ENCODE measurements at places on chromosomes 4 and X.

- DNase-seq: no peak
Observed at GRCh38 chr4:25174674-25175073, 14.4 kb upstream of the SEPSECS start.

DNA sequence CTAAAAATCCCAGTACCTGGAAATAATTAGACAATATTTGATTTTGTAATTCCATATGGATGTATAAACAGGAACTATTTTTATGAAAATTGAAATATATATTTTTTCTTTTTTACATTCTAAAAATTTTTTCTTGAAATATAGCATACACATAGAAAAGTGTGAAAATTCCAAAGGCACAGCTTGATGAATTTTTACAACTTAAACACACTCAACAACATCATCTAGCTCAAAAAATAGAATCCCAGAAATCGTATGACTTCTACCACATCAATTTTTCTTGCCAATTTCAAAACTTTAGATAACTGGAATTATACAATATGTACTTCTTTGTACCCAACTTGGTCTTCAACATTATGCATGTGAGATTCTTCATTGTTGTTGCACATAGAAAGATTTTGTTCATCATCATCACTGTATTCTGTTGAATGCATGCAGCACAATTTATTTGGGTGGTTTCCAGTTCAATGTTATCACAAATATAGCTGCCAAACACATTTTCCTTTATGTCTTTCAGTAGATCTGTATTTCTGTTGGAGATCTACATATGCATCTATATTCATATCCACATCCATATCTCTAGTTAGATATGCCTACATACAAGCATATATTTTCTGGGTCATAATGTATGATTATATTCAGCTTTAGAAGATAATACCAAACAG lies 340.7 kb upstream of the SLIT2 start:
- no peak for DNase-seq

GRCh38 chr4:152368001-152368400 lies 167.9 kb downstream of the FBXW7 start:
- DNase-seq: no peak

- no peak for DNase-seq
Observed at GRCh38 chrX:139832718-139833309, 100.0 kb downstream of the ATP11C start.

- no peak for DNase-seq
Observed at GRCh38 chr4:136769717-136770116, 762.6 kb downstream of the PCDH18 start.

DNA sequence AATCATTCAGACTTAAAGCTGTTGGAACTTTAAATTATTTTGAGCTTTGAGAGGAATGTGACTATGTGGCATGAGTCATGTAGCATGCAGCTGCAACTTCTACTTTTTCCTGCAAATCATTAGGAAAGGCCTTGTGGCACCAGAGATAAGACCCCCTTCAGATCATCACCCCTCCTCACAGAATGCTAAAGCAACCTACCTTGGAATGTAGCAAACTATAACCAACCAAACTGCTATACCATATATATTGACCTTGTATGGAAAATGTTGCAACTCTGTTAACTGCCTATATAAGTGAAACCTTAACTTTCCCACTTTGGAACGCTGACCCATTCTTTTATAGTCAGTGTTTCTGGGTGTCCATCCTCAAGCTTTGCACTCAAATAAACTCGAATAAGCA lies 32.0 kb downstream of the ATXN3L start:
- no peak for DNase-seq

DNA sequence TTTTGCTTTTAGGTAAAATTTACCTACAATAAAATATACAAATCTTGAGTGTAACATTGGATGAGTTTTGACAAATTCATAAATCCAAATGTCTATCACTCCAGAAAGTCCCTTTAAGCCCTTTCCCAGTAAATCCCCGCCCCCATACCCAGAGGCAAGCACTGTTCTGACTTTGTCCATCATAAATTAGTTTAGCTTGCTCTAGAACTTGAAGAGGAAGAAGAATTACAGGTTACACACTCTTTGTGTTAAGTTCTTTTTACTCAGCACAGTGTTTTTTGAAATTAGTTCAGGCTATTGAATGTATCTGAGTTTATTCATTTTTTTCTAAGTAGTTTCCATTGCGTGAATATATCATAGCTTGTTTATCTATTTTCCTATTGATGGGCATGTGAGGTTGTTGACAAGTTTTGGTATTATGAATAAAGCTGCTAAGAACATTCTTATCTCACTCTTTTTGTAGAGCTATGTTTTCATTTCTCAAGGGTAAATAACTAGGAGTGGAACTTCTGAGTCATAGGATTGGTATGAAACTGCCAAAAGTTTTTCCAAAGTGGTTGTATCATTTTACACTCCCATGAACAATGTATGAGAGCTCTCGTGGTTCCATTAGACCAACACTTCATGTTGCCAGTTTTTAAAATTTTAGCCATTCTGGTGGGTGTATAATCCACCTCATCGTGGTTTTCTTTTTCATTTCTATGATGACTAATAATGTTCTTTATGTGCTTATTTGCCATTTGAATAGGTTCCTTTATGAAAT lies 22.4 kb upstream of the HPSE start:
- no peak for DNase-seq

DNA sequence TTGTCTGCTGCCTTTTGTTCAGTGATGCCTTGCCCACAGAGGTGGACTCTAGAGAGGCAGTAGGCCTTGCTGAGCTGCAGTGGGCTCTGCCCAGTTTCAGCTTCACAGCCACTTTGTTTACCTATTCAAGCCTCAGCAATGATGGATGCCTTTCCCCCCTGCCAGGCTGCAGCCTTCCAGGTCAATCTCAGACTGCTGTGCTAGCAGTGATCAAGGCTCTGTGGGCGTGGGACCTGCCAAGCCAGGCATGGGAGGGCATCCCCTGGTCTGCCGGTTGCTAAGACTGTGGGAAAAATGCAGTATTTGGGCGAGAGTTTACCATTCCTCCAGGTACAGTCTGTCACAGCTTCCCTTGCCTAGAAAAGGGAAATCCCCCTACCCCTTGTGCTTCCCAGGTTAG lies 175.2 kb upstream of the PBDC1 start:
- no peak for DNase-seq

GRCh38 chr4:93461541-93461940 lies 367.0 kb upstream of the ATOH1 start:
- DNase-seq: no peak

DNA sequence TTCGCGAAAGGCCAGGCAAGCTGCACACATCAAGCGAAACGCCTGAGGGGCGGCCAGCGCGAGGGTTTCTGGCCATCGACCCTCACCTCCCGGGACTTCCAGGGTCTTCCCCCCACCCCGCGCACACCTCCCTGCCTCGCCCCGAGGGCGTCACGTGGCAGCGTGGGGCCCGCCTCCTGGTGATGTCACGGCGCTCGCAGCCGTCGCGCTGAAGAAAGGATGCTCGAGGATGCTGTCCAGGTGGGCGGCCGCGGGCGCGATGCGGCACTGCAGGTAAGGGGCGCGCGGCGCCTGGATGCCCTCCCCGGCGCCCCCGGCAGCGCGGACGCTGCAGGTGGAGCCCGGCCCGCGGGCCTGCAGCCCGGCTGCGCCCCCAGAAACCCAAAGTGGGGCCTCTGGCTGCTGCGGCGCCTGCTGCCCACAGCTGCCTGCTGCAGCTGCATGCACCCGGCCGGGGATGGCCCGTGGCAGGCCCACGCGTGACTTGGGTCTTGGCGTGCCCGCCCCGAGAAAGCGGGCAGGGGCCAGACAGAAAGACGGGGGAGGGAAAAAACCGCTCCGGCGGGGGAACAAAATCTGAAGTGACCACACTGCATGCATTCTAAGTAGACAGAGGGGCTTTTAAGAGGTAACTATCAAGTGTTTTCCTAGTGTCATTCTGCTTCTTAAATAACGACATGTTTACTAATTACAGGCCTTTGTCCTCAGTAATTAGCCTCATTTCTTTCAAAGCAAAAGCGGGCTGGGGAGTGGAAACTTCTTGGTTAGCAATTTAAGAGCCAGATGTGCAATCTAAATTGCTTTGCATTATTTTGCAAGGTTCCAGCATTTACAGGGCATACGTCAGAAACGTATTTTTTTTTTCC lies 1.7 kb downstream of the CLCN4 start:
- no peak for DNase-seq

DNA sequence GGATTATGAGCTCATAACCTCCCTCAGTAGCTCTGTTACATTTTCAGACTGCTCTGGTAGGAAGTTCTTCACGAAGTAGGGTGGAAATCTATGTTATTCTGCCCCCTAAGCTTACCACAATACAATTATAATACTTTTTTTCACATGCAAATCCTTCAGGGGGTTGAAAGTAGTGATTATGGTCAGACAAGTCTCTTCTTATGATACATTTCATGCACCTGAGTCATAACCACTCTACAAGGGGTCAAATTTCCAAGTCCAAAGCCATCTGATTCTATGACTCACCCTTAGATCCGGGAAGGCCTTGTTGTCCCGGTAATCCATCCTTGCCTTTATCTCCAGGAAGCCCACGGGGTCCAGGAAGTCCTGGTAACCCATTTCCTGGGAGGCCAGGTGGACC lies 95.2 kb downstream of the ATG4A start:
- no peak for DNase-seq

DNA sequence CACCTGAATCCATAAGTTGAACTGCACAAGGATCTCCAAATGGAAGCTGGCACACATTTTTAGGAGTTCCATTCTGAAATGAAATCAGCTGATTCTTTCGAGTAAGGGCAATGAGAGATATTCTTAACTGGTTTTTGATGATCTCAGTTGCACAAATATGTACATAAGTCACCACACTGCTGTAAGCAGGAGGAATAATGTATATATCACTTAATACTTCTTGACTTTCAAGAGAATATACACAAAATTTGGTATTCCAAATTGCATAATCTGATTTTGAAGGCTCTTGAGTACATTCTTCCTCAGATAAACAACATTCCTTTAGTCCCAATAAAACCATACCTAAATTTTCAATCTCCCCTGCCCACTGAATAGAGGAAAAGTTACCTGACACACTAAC lies 8.2 kb downstream of the FANCB start:
- DNase-seq: no peak

DNA sequence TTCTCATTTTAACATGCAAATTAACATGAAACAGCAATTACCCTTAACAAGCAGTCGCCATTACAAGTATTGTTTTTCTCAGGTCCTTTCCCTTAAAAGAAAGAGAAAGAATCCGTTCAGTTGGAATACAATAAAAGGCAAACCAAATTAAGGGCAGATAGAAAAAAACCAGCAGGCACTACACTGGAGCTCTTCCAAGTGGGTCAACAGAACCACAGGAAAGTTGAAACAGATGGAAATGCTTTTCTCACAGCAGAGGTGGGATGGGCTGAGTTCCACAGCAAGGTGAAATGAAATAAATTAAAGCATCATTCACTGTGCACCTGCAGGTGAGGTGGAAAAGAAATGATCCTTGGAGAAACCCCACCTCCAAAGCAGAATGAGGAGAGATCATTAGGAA lies 102.6 kb downstream of the APBB2 start:
- no peak for DNase-seq

GRCh38 chr4:140856621-140857062 lies 100.5 kb upstream of the TBC1D9 start:
- no peak for DNase-seq

DNA sequence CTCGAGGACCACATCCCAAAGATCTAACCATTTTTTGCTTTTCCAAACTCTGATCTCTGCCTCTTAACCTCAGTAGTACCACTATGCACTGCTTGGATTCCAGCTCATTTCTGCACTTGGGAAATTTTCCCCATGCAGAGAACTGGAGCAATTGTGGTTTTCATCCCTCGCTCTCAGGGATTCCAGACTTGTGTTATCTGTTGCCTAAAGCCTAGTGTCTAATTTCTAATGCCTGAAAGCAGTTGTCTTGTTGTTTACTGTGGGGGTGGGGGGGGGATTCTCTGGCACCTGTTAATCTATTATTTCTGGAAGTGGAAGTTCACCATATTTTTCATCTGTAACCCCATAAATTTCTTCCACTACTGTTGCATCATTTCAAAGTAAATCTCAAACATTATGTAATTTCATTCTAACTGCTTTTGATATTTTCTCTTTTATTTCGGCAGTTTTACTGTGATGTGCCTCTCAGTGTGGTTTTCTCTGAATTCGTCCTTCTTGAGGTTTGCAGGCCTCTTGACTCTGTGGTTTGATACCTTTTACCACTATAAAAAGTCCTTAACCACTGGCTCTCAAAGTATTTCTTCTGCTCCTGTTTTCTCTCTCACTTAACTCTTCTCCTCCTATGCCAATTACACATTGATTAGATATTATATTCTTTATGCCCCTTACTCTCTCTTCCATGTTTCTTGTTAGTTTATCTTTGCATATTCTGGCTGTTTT lies 205.6 kb upstream of the EOLA2 start:
- no peak for DNase-seq

DNA sequence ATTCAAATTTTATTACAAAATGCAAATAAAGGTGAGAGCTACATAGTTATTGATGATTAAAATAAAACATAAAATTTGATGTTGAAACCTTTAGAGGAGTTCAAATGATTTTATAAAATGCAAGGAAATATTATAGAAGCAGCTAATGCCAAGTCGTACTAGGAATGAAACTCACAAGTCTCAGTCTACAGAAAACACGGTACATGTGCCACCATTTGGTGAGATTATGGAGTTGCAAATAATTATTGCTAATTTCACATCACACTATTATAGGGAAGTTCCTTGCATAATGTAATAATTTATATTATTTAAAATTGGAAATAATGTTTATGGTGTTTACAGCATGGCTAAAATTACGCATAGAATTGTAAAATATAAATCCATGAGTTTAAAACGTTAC lies 1601.7 kb upstream of the TENM3 start:
- no peak for DNase-seq

- no peak for DNase-seq
Observed at GRCh38 chrX:41827886-41828285, 95.5 kb downstream of the CASK start.

GRCh38 chr4:119211867-119212233 lies 663 bp upstream of the USP53 start:
- no peak for DNase-seq

- no peak for DNase-seq
Observed at GRCh38 chr4:25813448-25814106, 49.2 kb downstream of the SEL1L3 start.

DNA sequence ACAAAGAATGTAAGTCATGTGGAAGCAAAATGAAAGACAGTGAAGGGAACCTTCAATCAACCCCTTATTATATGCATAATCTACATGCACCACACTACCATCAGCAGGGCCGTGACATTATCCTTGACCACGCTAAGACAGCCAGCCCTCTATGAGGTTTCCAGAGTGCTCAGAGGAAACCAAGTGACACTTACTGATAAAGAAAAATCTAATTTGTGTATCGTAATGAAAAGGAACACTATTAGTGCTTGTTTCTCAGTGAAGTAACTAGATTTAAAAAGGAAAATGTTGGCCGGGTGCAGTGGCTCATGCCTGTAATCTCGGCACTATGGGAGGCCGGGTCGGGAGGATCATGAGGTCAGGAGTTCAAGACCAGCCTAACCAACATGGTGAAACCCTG lies 56.4 kb downstream of the ABCG2 start:
- no peak for DNase-seq

- DNase-seq: no peak
Observed at GRCh38 chrX:12372111-12372510, 233.8 kb downstream of the FRMPD4 start.

DNA sequence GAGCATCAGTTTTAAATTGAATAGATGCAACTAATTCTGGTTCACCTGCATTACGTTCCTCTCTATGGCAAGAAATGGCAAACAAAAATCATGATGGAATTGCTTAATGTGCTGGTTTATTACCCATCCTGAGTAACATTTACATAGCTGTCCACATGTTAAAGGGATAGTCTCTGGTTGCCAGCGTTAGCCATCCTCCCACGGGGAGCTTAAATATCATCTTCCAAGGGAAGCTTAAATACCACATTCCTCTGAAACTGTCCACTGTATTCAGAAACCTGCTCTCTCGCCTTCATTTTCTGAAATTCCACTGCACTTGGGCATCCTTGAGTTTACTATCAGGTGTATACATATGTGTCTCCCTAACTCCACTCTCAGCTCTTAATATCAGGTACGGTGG lies 586.6 kb downstream of the TLL1 start:
- DNase-seq: no peak
